Sciatic nerve (tissue), 2 donors: ENCODE measurements at places on chromosomes 5 and 9. TPM values are rescaled to one million over a fixed set of nuclear protein-coding genes. Genes with fewer than 3 reads are reported as not detected.

DNA sequence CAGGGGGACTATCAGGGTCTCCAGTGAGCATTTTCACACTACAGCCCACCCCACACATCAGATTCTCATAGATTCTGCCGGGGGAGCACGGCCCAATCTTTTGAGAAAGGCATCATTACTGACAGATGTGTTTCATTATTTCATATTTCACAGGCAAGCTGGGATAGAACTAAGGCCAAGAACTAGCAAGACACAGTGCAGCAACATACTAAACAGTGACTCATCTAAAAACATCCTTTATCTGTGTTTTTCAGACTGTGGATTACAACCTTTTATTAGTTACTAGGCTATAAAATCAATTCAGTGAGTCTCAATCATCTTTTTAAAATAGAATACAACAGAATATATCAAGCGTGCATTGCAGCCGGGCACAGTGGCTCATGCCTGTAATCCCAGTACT is 59.8 kb downstream of the CPLANE1 start:
- DNase-seq, result no peak

- no peak for DNase-seq
Observed at GRCh38 chr9:26132746-26133312, 454.6 kb upstream of the TUSC1 start.

DNA sequence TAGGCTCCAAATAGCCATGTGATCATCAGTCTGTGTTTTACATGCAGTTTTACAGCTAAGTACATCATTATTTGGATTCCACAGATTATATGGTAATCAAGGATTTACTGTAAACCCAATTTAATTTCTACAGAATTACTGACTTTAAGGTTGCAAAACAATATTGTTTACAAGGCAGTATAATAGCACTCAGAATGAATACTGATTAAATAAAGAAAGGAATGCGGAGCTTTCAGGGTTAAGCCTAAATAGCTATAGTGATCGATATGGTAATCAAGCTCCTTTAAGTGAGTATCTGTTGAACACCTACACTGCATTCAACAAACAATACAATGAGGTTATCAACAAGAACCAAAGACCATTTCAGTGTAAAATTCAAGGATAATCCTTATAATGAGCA is 64.3 kb downstream of the DMAC1 start:
- DNase-seq, result no peak

DNA sequence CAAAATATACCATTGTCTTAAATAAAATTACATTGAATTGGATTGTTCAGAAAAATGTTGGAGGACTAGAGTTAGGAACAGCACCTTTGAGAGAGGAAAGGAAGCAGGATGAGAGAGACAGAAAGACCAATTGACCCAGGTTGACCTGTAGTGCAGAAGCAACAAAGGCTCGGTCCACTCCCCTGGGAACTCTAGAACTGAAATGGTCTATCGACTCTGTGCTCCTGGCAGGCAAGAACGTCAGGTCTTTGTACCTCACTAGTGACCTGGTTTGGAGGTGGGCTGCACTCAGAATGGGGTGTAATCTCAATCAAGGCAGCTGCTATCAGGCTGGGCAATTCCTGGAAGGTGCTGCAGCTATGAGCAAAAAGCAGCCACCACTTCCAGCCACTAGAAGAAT is 110.8 kb downstream of the FAM174A start:
- DNase-seq, result no peak

GRCh38 chr9:93043122-93043521 is 15.4 kb upstream of the SUSD3 start:
- no peak for DNase-seq

GRCh38 chr9:89743216-89743572 is 138.4 kb downstream of the GADD45G start:
- no peak for DNase-seq

- no peak for DNase-seq
Observed at GRCh38 chr5:154267516-154267915, 77.0 kb downstream of the GALNT10 start.

DNA sequence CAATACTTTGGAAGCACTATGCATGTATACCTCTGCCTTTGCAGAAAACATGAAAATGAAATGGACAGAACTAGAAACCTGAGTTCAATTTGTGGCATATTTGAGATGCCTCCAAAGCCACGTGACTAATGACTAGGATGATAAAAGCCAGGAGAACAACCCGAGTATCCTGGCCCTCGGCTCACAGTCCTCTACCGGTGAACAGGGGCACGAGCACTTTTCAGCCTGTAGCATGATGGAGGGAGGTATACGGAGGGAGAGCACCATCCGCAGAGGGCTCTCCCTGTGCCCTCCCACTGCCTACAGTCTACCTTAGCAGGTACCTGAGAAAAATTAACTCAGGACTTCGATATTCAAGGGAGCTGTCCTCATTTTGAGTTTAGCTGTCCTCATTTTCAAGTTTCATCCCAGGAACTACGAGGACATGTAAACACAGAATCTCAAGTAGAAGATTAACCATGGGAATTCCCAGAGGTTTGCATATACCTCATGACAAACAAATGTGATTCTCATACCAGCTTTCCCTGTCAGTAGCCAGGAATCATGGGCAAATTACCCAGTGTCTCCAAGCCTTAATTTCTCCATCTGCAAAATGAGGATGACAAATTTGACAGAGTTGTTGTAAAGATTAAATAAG is 249.3 kb downstream of the DNAH5 start:
- no peak for DNase-seq

GRCh38 chr9:132670457-132671391 is at the start of gene GTF3C4:
GTF3C4 (plus strand) TSS chr9:132670464; CDS start chr9:132670599, 135 bp downstream.
- DNase-seq, result no peak

Gene INSL4
- not detected for total RNA-seq

Gene IQGAP2
- 57.5 TPM for total RNA-seq

Gene MEGF10
- 8.2 TPM for total RNA-seq

Gene TEK
- total RNA-seq, result 20.5 TPM

Gene IFNB1
- not detected for total RNA-seq

Gene PCDHA9
- 0.45 TPM for total RNA-seq

Gene DIRAS2
- 5.8 TPM for total RNA-seq

Gene IL9
- total RNA-seq, result not detected

Gene CDKN2AIPNL
- 12.4 TPM for total RNA-seq

Gene TBCA
- total RNA-seq, result 127 TPM
